Astrocyte of the cerebellum (primary cell): ENCODE measurements at places on chromosomes 3 and 15.

DNA sequence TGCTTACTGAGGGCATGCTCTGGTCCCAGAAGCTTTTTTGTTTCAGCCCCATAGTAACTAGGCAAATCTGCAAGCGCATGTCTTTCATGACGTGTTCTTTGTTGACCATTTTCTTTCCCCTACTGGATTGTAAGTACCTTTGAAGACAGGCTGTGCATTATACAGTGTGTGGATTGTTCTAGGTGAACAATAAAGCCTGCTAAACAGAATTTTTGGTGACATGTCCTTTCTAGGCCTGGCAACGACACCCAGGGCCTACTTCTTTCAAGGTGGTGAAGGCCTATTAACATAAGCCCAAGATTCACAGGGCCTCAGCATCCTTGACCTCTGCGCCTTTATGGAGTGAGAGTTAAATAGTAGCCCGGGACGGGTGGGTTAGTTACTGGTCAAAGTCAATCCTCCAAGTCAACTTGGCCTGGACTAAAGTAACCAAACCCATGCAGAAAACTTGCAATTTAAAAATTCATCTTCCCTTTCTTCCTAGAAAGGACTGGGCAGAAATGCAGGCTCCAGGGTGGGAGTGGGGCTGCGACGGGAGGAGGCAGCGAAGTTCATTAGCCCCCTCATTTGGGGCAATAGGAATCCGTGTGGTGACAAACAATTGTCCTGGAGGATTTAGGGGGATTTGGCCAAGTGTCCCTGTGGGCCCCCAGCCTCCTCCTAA is 37.6 kb upstream of the TRIM71 start:
- no peak for DNase-seq

- DNase-seq, result no peak
Measured at GRCh38 chr15:25431836-25432561, 6.8 kb downstream of the UBE3A start.

DNA sequence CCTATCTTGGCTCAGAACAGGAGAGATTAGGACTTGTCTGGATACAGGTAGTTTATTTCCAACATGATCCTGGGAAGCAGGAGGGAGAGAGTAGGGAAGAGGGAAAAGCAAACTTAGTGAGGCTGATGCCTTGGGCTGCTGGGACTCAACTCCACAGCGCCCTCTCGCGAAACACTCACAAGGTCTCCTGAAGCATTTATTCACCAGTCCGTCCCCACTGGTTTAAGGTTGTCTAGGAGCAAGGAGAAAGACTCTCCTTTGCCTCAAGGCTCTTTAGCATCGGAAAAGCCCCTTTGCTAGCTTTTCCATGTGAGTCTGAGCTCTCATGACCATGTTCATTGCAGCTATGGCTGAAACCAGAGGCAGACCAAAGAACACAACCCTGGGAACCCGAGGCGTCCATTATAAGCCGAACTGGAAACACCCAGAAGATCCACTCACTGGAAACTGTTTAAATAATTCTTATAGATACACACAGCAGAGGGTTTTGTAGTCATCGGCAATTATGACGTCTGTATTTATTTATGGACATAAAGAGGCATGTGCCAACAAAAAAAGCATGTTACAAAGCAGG is 244.5 kb downstream of the CD47 start:
- DNase-seq, result peak; percentile 41

DNA sequence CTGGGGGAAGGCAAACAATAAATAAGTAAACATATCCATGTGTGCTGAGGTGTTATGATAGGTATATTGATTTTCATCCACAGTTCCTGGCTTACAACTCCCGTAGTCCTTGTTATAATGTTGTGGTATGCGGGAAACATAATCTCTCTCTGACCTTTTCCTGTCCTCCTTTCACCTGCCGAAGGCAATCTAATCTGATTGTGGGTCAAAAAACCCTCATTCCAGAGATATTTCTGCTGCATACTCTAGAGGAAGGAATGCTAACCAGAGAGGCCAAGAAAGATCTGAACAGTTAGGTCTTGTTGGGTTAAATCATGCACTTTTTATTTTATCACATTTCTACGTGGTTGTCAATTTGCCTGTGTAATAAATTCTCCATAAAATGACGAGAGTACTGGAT is 383.6 kb upstream of the SEMA6D start:
- no peak for DNase-seq

GRCh38 chr3:59808446-59808845 is 758.6 kb upstream of the CFAP20DC start:
- DNase-seq, result no peak

DNA sequence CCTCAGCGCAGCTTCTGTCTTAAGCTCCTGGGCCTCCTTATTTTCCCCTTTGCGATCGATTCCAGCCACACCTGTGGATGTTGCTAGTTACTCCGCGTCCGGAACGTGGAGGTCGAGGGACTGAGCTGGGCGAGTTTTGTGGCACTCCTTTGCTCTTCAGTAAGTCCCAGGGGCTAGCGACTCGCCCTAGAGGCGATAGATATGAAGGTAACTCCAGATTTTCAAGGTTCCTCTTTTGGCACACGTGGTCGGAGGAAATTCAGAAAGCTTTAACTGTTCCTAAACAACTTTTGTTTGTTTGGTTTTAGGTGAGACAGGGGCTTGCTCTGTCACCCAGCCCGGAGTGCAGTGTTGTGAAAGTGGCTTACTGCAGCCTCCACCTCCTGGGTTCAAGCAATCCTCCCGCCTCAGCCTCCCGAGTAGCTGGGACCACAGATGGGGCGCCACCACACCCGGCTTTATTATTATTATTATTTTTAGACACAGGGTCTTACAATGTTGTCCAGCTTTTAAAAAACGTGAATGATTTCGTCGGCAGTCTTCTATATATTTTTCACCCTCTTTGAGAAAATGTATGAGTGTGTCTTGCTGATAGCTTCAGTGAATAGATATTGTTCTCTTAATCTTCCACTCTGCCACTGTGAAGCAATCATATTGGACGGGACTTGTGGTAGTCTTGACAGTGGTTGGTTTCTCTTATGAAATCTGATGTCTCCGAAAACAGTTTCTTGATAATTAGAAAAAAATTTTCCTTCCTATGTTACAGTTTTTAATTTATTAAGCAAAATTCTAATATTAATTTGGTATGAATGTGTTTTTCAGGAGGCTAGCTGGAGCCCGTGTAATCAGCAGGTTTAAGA is 785 bp downstream of the MFSD1 start:
- no peak for DNase-seq

DNA sequence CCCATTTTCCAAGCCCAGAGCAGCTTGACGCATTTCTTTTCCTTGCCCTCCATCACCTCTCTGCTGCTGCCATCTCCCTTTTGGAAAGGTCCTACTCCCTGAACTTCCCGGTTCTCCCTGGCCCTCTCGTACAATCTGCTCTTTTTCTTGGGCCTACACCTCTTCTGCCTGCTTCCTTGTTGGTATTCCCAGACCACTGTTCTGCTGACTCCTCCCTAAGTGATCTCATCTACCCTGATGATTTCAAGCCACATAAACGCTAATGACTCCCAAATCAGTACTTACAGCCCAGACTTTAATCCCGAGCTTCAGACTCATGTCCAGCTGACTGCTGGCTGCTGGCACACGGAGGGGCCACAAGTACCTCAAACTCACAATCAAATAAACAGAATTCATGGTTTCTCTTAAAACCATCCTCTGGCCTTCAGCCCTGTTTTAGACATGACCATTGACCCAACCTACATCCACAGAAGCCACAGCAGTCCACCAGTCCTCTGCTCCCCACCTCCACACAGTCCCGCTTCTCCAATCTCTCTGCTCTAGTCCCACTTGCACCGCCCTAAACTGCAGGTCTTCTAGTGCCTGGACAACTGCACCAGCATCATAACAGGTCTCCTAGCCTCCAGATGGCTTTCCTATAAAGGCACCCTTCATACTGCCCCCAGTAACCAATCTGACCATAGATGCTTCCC is 57.6 kb downstream of the AAGAB start:
- DNase-seq, result peak; percentile 68
